ENCODE measurements at places on chromosomes 13 and 19.

- DNase-seq: peak; percentile 49
Measured at GRCh38 chr13:97855570-97856303, 97.7 kb upstream of the IPO5 start.

DNA sequence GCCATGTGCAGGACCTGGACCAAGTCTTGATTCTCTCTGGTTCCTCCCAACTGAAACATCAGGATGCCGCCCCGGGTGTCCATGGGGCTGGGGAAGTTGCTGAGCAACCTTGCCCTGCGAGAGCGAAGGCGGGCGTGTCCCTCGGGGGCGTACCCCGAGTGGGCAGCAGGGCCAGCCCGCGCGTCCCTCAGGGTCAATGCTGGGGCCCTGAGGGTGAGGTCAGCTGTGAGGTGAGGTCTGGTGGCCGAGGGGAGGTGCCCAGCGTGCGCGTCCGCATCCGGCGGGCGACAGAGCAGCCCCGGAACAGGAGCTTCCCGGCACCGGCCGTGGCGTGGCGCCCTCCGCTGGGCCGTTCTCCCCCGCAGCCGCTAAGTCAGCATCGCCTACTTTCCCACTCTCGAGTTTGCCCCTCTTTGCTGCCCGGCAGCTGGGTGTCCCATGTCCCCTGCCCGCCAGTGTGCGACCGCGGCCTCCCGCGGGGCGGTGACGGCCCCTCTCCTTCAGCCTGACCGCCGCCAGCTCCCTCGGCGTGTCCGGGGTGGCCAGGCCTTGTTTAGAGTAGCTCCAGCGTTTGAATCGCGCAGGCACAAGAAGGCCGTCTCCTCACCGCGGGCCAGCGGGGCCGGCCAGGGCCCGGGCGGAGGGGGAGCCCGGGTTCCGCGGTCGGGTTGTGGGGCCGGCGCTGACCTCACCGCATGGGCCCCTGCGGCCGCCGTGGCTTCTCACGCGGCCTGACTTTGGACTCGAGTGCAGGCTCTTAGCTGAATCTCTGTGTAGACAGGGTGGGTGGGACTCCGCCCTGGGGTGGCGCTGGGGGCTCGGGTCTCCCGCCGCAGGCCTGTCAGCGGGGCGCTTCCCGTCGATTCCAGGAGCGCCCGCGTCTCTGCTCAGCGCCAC, 33.0 kb downstream of the GJA3 start:
- no peak for DNase-seq

DNA sequence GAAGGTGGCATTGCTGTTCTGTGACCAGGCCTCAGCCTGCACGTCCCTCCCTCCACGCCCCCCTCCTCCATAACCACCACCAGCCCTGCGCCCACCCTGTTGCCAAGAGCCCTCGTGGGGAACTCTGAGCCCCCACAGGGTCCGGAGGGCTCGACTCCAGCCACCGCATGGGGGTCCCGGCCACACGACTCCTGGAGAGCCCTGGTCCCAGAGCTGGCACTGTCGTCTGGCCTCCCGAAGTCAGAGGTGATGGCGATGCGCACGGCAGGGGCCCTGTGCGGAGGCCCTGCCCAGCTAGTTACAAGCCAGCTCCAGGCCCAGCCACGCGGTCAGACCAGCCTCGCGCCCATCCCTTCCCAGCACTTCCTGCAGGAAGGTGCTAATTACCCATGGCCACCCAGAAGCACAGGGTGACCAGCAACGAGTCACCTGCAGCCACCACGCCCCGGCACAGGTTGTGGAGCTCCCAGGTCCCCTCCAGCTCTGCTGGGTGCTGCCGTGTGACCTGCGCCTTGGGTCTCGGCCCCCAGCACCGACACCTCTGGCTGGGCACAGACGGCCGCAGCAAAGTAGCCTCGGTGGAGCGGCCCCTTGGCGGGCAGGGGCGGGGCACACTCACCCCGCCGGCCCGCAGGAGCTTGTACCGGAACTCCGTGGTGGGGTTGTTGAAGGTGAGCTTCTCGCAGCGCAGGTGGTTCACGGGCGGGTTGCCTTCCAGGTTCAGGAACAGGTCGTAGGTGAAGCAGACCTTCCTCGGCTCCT, 49.6 kb downstream of the MLLT1 start:
- no peak for DNase-seq

GRCh38 chr13:24788538-24788937, 24.6 kb downstream of the RNF17 start:
- DNase-seq: no peak

DNA sequence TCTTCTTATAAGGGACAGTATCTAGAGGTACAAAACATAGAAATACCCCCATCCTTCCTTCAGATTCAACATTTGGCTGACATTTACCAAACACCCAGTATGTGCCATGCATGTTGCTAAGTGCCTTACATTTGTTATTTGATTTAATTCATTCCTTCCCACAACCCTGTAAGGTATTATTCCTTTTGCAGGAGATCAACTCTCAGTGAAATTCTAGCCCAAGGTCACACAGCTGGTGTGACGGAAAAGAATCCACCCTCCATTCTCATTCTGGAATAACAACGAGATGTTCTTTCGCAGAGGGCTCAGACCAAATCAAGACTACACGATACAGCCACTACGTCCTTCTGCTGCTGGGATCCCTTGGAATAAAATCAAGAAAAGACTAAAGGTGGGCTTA, 67.8 kb downstream of the C13orf42 start:
- DNase-seq: no peak

DNA sequence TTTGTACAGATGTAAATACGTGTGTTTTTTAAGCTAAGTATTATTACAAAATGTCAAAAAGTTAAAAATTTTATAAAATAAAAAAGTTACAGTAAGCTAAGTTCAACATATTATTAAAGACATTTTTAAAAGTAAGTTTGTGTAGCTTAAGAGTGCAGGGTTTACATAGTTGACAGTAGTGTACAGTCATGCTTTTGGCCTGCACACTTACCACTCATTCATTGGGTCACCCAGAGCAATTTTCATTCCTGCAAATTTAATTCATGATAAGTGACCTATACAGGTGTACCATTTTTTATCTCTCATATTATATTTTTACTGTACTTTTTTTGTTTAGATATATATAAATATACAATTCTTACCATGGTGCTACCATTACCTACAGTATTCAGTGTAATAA, 769.9 kb upstream of the SLITRK6 start:
- no peak for DNase-seq

- no peak for DNase-seq
Measured at GRCh38 chr13:31824705-31825517, 85.6 kb downstream of the RXFP2 start.

- no peak for DNase-seq
Measured at GRCh38 chr13:54383604-54384003, 1355.0 kb downstream of the OLFM4 start.

DNA sequence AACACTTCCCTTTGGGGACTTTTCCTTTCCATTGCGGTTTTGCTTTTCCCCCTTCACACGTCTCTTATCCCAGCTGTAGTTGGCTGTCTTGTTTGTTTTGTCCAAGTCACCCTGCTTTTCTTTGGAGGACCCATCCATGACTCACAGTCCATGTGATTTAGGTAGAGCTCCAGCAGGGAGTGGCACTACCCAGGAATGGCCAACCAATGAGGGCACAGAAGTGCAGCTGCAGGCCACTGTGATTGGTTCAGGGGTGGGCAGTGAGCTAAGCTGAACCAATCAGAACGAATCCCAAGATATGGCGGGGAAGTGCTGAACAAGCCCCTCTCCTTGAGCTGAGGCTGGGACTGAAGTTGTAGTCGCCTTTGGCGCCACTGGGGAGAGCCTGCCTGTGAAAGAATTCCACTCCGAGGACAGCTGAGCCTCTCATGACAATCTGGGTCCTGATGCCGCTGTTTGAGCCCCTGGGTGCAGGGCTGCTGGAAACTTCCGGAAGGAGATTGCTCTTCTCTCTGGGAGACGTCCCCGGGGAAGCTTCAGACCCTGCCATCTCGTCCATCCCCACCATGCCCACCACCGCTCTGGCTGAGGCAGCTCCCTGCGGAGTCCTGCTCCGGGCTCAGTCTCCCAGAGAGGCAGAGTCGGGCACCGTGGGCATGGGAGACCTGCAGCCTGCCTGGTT, 62.9 kb upstream of the URI1 start:
- DNase-seq: no peak

DNA sequence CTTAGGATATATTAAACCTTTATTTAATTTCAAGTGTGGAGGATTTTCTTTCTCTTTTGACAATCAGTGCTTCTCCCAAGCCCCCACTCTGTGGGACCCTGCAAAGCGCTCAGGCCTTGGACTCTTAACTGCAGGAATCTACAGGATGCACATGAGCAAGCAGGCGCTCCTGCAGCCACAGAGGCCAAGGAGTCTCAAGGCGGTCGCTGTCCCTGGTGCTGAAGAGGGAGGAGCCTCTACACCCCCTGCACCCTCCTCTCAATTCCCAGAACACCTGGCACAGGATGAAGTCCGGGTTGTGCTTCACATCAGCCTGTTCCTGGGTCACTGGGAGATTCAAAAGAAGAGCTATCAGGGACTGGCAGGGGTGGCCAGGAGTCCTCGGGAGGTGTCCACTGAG, 13.5 kb downstream of the OR10H4 start:
- no peak for DNase-seq

GRCh38 chr13:101140936-101141335, 275.4 kb downstream of the NALCN start:
- no peak for DNase-seq
